ENCODE measurements at places on chromosomes 7 and 10.

DNA sequence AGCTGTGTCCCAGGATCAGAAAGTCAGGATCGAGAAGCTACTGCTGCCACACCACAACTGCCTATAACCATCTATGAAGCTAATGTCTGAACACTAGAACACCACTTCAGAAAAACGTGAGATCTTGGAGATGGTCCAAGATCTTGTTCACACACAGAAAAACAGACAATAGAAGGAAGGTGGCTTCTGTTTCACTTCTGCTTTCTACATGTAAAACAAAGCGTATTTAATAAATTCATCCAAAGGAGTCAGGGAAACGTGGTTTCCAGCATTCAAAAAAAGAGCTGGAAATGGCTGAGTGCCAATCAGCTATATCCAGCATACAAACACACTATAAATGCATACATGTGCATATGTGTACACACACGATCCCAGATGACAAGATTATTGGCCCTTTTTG lies 70.2 kb upstream of the CCDC71L start:
- DNase-seq: no peak

GRCh38 chr7:1101563-1102431 lies 13.9 kb downstream of the GPER1 start:
- DNase-seq: no peak

DNA sequence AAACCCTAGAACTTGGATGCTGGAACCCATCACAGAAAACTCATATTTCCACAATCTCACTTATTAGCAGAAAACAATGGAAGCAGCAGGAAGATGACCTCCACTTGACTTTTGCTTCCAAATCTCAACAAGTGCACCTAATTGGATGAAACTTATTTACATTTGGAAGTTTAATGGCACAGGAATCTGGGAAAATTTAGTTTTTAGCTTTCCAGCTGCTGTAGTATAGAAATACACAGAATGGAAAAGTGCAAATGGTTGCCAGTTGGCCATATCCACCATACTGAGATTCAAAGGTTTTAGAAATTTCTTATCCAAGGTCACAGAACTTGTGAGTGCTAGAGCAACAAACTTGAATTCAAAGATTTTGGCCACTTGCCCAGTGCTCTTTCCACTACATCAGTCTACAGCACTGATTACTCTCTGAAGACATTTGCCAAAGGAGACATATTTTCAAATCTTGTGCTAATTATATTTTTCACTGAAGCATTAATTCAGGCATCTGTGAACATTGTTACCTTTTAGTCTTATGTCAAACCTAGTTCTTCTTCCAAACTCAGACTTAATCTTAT lies 9.3 kb upstream of the AHR start:
- no peak for DNase-seq

GRCh38 chr7:70306173-70306572 lies 707.9 kb downstream of the AUTS2 start:
- no peak for DNase-seq

GRCh38 chr10:74052994-74053393 lies 55.1 kb downstream of the VCL start:
- no peak for DNase-seq

GRCh38 chr7:151592868-151593486 lies 73.3 kb upstream of the RHEB start:
- DNase-seq: no peak

Data from esophagus squamous epithelium (tissue), 5 donors.